Smooth muscle cell of the pulmonary artery (primary cell): ENCODE measurements at places on chromosomes 11 and 22. TPM values are rescaled to one million over a fixed set of nuclear protein-coding genes. Genes with fewer than 3 reads are reported as not detected.

The SEPTIN5 gene
- 54.0 and 57.5 TPM in 2 replicates for total RNA-seq

The AIFM3 gene
- 0.52 and 0.56 TPM in 2 replicates for total RNA-seq

The EXPH5 gene
- total RNA-seq = 0.26 and 0.72 TPM in 2 replicates

The RAB1B gene
- total RNA-seq = 118 and 126 TPM in 2 replicates

The OOSP2 gene
- not detected in 2 replicates for total RNA-seq

The MFRP gene
- total RNA-seq = not detected in 2 replicates

The CHID1 gene
- 127 and 159 TPM in 2 replicates for total RNA-seq

The PANX2 gene
- total RNA-seq = 2.0 and 2.1 TPM in 2 replicates

The PATE2 gene
- total RNA-seq = 0.20 TPM in 1 of 2 replicates, not detected in the other

The THYN1 gene
- 45.5 and 46.9 TPM in 2 replicates for total RNA-seq
